Stimulated activated CD4-positive, alpha-beta T cell treated with anti-CD3 and anti-CD28 coated beads, Interleukin-1b, Interleukin-23, amount 100 ng/mL, for 1 hour (primary cell): ENCODE measurements at places on chromosomes 11 and 22.

- DNase-seq, result no peak
Measured at GRCh38 chr22:46511151-46512038, 26.0 kb downstream of the CELSR1 start.

DNA sequence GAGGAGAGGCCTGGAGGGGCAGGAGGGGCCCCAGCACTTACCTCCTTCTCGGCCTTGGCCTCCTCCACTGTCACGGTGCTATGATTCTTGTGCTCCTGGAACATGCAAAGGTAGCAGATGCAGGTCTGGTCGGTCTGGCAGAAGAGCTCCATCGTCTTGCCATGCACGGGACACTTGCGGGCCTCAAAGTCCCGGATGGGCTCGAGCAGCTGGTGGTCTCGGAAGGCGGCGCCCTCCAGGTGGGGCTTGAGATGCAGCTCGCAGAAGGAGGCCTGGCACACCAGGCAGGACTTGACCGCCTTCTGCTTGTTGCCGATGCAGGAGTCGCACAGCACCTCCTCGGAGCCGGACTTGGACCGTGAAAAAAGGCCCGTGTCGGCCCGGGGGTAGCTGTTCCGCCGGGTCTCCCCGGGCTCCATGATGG is 714 bp downstream of the TRIM29 start:
- DNase-seq, result no peak

GRCh38 chr11:129888451-129888850 is 6.9 kb downstream of the NFRKB start:
- DNase-seq, result no peak

DNA sequence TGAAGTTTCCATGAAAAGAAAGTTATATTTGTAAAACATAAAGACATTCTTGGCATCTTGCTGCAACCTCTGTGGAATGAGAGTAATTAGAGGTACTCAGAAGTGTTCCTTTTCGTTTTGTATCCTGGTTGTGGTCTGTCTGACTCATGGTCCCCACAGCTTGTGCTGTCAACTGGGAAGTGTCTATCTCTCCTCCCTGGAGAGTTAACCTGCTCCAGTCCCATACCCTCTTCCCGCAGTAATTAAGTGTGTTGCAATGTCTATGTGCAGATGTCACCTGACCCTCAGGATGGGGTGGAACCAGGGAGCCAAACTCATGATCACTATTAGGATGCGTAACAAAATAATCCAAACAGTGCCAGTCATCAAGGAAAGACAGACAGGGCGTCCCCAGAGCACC is 23.0 kb upstream of the ZDHHC13 start:
- no peak for DNase-seq

- DNase-seq, result no peak
Measured at GRCh38 chr22:36409911-36410756, 22.4 kb upstream of the MYH9 start.

DNA sequence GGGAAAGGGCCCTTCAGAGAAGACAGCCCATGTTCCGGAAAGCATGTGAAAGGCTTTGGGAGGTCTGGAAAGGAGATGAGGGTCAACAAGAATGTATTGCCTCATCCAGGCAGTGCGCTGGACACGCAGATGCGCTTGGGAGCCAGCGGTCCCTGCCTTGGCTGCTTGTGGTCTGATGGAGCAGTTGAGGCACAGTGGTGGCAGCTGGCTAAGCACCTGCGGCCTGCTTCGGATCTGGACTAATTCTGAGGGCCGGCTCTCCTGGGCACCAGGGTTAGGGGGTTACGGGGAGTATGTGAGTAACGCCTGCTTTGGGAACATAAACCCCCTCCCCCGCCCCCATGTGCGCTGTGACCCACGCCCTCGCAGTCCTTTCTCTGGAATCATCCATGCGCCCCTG is 4.6 kb upstream of the TM7SF2 start:
- no peak for DNase-seq

- DNase-seq, result no peak
Measured at GRCh38 chr11:110097459-110098012, 4.3 kb downstream of the ZC3H12C start.

DNA sequence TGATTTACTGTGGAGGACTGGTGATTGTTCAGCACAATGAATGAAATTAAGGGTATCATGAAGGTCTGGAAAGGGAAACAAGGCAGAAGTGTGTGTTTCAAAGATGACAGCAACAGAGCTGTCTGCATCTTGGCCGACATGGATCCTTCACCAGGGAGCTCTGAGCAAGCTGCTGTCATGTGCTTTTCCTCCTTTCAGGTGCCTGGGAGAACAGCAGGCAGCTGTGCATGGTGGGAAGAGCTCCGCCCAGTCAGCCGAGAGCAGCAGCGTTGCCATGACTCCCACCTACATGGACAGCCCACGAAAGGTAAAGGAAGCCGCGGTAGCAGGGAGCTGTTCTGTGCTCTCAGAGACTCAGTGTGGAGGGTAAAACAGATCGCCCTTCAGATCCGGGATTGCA is 87.1 kb upstream of the YWHAH start:
- no peak for DNase-seq

DNA sequence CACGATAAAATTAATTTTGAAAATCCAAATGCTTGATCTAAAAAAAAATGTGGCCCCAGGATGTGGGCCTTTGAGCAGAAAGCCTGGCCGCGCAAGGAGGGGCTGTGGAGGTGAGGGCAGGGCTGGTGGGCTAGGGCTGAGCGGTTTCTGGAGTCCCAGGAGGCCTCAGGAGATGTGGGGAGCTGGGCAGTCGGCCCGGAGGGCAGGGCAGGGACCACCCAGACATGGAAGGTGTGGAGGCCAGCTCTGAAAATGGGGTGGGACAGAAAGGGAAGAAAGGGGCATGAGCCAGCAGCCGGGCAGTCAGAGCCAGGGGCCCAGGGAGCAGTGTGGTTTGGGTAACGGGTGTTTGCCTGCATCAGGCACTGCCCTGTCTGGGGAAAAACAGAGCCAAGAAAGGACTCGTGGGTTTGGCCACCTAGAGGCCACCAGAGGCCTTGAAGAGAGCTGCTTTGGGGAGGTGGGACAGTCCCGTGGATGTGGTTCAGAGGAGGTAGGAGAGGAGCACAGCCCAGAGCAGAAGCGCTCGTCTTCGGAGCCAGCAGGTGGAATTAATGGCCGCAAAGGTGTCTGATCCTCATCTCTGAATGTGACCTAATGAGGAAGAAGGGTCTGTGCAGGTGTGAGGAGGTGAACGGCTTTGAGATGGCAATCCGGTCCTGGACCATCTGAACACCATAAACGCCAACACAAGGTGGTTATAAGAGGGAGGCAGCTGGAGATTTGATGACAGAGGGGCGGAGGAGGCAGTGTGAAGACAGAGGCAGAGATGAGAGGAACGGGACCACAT is 50.2 kb downstream of the IGF2 start:
- no peak for DNase-seq

GRCh38 chr11:62689421-62690183 is at the start of gene LRRN4CL:
TSS of gene LRRN4CL (minus strand) at chr11:62689530. CDS start at chr11:62688508, 1,022 bp downstream.
- DNase-seq, result no peak

GRCh38 chr11:61543606-61544306 is 35.2 kb downstream of the LRRC10B start:
- DNase-seq, result no peak

DNA sequence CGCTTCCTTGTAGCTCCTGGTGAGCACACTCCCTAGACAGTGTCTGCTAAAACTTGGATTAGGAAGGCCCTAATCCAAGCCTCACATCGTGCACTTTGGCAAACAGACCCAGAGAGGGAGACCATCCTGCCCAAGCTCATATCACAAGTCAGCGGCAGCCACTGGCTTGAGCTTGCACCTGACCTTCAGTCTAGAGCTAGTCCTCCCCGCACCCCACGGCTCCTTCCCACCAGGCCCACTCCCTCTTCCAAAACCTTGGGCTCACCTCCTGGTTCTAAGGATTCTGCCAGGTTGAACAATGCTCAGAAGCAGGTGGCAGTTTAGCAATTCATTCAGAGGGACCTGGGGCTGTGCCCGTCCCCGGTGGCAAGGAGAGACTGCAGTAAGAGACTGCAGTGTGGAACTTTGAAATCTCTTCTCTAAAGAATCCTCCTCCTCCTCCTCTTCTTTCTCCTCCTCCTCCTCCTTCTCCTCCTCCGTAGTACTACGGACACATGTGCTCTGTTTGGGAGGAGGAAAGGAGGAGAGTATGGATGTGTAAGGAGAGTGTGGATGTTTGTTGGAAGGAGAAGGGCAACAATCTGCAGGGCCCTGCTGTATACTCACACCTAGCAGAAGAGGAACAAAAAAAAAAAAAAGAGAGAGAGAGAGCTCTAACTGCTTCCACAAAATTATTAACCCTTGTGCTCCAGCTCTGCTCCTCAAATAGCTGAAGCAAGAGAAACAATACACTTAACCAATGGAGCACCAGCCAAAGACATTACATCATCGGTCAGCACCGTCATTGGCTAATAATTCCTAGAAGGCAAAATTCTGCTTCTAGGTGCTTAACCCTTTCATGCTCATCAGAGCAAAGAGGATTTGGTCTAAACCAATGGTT is 6.0 kb downstream of the SYN3 start:
- no peak for DNase-seq

DNA sequence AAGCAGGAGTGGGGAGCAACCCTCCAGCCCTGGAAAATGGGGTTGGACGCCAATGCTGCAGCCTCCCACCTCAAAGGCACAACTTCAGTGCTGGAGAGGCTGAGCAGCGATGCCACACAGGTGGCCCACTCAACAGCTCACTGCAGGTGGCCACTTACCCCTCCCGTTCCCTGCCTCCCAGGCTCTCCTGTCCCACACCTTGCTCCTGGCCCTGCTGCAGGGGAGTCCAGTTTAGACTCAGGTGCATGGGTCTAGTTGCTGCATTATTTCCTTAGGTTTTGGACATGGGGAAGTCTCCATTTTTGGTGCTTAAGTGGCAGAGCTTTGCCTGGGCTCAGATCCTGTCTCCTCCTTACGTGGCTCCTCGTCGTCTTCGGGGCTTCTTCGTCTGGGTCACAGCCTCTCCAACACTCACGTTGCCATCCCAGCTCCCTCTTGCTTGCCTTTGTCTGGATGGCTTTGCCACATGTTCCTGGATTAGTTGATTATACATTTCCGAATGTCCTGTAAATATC is 898.3 kb downstream of the BRD1 start:
- DNase-seq, result no peak

GRCh38 chr22:37335806-37336199 is 53.5 kb downstream of the CYTH4 start:
- no peak for DNase-seq

DNA sequence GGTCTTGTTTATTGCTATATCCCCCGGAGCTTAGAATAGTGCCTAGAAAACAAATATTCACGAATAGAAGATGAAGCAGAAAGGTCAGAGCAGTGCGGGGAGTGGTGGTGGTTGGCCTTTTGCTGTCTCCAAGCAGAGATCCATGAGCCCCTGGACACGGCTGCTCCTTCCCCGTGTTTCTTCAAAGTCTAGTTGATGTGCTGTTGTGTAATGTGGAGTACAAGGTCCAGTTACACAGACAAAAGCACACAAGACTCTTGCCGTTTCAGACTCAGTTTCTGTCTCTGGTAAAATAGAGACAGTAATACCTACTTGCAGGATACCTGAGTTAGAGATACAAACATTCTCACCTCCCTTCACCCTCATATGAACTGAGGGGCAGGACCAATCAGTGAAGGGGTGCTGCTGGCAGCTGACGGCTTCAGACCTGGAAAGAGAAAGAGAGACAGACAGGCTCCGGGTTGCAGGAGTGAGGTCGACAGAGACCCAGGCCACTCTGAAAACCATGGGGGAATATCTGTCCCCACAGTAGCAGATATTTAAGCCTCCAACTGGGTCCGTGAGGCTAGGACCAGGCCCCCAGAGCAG is 56.2 kb downstream of the RASSF10 start:
- DNase-seq, result no peak

DNA sequence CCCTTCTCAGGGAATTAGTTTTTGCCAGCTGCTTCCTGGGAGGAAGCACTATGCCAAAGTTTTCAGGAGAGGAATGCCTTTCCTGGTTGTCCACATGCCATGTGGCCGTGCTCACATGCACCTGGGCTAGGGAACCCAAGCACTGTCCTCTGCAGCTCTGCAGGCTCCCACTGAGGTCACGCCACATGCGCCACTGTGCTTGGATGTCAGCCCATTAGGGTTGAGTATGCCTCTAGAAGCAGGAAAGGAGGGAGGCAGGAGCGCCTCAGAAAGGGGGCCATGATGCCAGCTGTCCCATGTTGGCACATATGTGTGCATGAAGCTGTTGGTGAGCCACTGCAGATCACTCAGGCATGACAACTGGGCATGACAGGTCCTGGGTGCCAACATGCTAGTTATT is 81.6 kb upstream of the SUSD2 start:
- no peak for DNase-seq

GRCh38 chr11:69055598-69056516 is 7.1 kb downstream of the TPCN2 start:
- DNase-seq, result no peak

DNA sequence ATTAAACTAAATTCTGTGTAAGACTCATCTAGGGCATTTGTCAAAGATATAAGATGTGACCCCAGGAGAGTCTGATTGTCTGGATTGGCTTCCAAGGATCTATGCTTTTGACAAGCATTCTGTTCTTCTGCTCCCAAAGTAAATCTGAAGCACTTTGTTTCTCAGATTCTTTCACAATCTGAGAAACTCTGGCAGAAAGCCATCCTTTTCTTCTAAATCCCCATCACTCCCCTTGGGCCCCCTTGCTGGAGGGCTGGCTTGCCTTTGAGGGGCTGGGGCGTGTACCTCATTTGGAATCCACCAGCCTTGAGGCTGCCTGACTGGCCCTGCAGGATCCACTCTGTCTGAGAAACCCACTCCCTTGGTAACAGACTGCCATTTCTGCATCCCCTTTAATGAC is 173.5 kb upstream of the CTSC start:
- DNase-seq, result no peak

- no peak for DNase-seq
Measured at GRCh38 chr11:1667121-1667850, 29.7 kb upstream of the KRTAP5-6 start.

- DNase-seq, result no peak
Measured at GRCh38 chr11:69239641-69240040, 54.3 kb upstream of the MYEOV start.

DNA sequence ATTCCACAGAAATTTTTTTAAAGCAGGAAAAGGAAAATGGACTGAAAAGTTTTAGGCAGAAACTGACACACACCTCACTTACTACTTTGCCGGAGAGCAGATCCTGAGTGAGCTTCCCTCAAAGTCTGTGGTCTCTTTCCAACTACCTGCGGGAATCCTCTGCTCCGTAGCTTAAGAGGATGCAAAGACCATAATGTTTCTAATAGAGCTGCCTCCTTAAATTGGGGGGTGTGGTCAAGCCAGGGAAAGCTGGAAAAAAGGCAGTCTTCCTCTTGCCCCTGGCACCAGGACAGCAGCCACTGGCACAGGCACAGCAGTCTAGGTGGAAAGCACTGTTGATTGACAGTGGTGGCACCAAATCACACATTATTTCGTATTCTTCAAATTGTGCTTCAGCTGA is at the start of gene ETS1:
ETS1 (minus strand) TSS at position 144 of the 400 bp plus-strand sequence. CDS start 14,428 bp downstream, outside the sequence.
- no peak for DNase-seq

GRCh38 chr22:29427176-29427760 is 11.1 kb upstream of the RFPL1 start:
- no peak for DNase-seq

GRCh38 chr22:36808721-36809344 is 8.0 kb downstream of the PVALB start:
- no peak for DNase-seq

GRCh38 chr11:100629671-100630070 is 57.4 kb upstream of the ARHGAP42 start:
- DNase-seq, result no peak
